ENCODE measurements at places on chromosomes 3 and 15.

GRCh38 chr15:25778161-25778560 is 85.0 kb downstream of the ATP10A start:
- DNase-seq = no peak
- no peak overlapping the region for H3K27ac ChIP-seq
- peaks cover 15% of the 10 kb centered on the region for H3K36me3 ChIP-seq
- H3K27me3 ChIP-seq = no peaks in the 10 kb centered on the region

- peaks cover 3% of the 10 kb centered on the region for H3K27me3 ChIP-seq
- no peak overlapping the region for H3K4me3 ChIP-seq
- H3K27ac ChIP-seq = no peak overlapping the region
- H3K4me1 ChIP-seq = peaks cover 4% of the 10 kb centered on the region
- H3K36me3 ChIP-seq = no peaks in the 10 kb centered on the region
Measured at GRCh38 chr3:40382617-40382979, 4.4 kb upstream of the ENTPD3 start.

DNA sequence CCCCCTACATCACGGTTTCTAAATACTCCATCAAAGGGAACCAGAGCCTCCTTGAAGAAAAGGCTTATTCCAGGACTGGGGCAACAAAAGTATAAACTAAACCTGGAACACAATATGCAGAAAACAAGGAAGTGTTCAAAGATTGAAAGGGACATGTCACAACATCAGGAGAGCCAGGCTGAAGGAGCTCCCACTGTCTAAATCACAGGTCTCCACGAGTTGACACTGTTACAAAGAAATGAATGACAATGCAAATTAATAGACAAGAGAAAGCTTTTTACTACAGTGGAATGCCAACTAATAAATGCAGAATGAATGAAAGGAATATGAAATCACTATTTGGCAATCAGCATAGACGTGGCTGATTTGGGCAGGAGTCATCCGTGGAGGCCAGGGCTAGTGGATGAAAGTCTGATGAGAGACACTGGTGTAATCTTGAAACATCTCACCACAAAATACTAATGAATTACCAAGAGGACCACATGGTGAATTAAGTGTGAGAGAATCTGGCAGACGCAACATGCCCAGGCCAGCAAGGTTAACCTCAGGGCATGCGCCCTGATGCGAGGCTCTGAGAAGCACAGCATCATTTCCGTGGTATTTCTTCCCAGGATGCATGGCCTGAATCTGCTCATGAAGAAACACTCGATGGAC is 123.8 kb upstream of the TJP1 start:
- DNase-seq = no peak
- H3K27me3 ChIP-seq = no peaks in the 10 kb centered on the region
- no peak overlapping the region for H3K27ac ChIP-seq

DNA sequence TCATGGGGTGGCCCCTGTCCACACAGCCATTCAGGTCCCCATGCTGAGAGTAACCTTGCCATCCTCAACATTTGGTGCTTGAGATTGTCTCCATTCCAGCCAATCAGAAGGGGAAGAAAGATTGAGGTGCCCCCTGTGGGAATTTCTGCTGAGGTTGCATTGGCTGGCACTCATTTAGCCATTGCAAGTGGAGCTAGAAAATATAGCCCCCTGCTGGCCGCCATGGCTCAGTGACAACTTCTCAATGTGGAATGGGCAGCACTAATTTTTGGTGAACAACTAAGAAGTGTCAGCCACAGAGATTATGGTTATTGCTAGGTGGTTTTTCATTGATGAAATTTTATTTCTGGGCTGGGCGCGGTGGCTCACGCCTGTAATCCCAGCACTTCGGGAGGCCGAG is 22.0 kb downstream of the COL6A6 start:
- no peak for DNase-seq
- no peak overlapping the region for H3K4me3 ChIP-seq
- no peaks in the 10 kb centered on the region for H3K4me1 ChIP-seq
- no peaks in the 10 kb centered on the region for H3K27me3 ChIP-seq
- H3K36me3 ChIP-seq = no peaks in the 10 kb centered on the region

DNA sequence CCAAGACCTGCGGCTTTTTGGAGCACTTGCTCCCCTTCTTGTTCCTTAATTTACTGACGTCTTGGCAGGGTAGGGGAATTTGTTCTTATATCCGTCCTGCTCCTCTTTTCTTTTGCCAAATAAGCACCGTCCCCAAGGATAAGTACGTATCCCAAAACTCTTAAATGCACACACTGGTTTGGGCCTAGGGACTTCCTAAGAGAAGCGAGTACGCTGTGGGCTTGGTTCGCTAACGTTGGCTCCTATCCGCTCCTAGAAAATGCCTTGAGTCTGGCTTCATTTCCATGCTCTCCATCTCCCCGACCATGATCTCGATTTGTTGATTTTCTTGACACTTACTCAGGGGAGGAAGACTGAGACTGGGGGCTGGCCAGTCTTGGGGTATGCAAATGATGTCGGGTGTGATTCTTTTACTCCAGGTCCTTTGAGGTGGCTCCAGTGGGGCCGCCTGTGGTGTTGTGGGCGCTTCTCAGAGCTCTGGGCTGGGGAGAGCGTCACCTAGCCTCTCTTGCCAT is 1.3 kb downstream of the MYRIP start:
- peaks cover 5% of the 10 kb centered on the region for H3K27me3 ChIP-seq
- H3K4me3 ChIP-seq = no peak overlapping the region
- no peak overlapping the region for H3K27ac ChIP-seq
- no peak for DNase-seq

DNA sequence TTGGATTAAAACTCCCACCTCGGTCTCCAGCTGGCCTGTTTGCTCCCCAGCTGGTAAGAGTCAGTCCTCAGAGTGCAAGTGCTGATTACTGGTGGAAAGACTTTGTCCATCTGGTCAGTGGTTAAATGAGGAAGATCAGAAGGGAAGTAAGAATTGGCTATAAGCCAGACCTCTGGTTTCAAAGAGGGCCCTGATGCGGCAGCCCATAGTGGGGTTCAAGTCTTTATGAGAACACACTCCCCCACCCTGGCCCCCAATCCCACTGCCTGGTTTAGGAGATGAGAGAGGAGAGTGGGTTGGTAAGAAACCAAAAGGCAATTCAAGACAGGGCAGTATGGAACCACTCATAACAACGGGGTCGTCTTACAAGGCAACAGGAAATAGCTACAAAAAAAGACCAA is 65.0 kb downstream of the FRMD4B start:
- no peaks in the 10 kb centered on the region for H3K36me3 ChIP-seq
- H3K4me1 ChIP-seq = no peaks in the 10 kb centered on the region
- no peaks in the 10 kb centered on the region for H3K27me3 ChIP-seq
- H3K4me3 ChIP-seq = no peak overlapping the region
- no peak overlapping the region for H3K27ac ChIP-seq

DNA sequence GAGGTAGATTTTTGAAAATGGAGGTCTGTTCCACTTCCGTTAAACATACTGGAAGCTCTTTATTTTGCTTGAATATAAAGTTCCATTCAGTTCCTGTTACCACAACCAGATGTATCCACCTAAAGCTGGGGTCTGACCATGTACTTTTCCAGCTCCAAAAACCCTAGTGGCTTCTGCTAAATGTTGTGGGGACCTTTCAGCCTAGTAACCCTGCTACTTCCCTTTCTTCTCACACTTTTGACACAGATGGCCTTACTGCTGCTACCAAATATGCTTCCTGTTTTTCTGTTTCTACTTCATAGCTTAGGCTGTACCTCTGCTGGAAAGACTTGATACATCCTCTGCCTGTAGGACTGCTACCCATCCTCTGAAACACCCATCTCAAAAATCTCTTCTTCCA is 87.8 kb downstream of the COL6A6 start:
- H3K27me3 ChIP-seq = no peaks in the 10 kb centered on the region
- no peak for DNase-seq
- H3K27ac ChIP-seq = no peak overlapping the region
- no peaks in the 10 kb centered on the region for H3K4me1 ChIP-seq
- H3K4me3 ChIP-seq = no peak overlapping the region

GRCh38 chr15:48862705-48863104 is 15.2 kb upstream of the EID1 start:
- no peak for DNase-seq
- H3K27me3 ChIP-seq = no peaks in the 10 kb centered on the region
- no peaks in the 10 kb centered on the region for H3K36me3 ChIP-seq
- no peak overlapping the region for H3K4me3 ChIP-seq
- no peak overlapping the region for H3K27ac ChIP-seq
- H3K4me1 ChIP-seq = no peaks in the 10 kb centered on the region

DNA sequence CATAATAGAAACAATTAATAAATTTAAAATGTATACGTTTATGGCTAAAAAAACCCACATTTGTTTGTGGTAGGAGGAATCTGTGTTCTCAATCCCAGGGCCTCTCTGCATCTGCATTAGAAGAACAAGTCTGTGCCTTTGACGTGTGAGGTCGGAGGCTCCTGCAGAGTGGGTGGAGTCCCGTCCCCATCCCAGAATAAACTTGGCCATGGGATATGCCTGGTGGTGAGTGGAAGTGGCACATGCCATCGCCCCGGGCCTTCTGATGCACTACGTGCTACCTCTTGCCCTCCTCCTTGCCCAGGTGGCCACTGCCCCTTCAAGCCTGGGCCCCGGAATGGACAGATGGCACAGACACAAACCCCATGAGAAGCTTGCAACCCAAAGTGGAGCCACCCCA is 131.1 kb upstream of the NSMCE3 start:
- no peaks in the 10 kb centered on the region for H3K36me3 ChIP-seq
- no peaks in the 10 kb centered on the region for H3K27me3 ChIP-seq
- no peaks in the 10 kb centered on the region for H3K4me1 ChIP-seq
- no peak overlapping the region for H3K27ac ChIP-seq

DNA sequence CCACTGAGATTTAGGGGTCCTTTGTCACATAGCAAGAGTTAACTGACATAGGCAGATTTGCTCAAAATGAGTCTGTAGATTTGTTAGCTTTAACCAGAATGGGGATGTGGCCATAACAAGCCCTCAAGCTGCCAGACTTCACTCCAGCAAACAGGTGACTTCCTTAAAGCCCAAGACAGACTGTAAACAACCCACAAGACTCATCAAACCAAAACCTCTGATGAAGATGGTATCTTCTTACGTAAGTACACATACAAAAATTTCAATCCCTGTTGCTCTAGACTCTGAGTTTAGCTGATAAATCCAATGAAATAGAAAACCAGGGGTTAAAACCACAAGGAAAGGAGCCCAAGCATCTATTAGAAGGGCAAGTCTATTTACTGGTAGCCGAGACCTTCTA is 18.2 kb upstream of the ZBTB20 start:
- H3K4me3 ChIP-seq = no peak overlapping the region
- H3K36me3 ChIP-seq = no peaks in the 10 kb centered on the region
- peak; percentile 25 for DNase-seq
- H3K4me1 ChIP-seq = peaks cover 28% of the 10 kb centered on the region
- H3K27ac ChIP-seq = peak overlapping the region; percentile 62

GRCh38 chr3:52470920-52471319 is 15.5 kb downstream of the NISCH start:
- H3K36me3 ChIP-seq = peaks cover 55% of the 10 kb centered on the region
- DNase-seq = no peak
- H3K4me1 ChIP-seq = no peaks in the 10 kb centered on the region
- no peaks in the 10 kb centered on the region for H3K27me3 ChIP-seq
- no peak overlapping the region for H3K27ac ChIP-seq
- no peak overlapping the region for H3K4me3 ChIP-seq

DNA sequence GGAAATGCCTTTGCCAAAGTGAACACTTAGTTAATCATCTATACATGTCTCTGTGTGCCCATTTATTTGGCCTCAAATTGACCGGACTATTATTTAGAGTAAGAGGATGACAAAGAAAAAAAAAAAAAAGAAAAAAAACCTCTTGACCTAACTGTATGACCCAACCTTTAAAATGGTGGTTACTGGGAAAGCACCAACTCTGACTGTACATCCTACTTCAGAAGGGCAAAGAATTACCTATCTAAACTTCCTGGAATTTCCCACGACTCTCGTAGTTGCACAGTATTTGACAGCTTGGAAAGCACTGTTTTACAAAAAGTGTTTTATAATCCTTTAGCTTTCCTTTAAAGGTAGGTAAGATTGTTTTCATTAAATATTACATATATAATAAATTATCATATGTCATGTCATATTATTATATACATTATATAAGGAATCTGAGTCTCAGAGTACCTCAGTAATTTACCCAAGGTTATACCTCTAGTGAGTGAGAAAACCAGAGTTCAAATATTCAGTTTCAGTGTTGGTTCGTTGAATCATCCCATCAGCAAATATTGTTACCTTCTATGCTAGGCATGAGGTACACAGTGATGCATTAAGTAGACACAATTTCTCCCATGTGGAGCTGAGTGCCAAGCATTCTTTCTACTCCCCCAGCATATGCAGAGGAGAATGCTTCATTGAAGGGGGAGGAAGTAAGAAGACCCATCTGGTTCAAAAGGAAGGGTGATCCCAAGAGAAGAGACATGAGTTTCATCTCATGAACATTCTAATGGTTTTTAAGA is 5.0 kb downstream of the BCL2A1 start:
- peaks cover 20% of the 10 kb centered on the region for H3K4me1 ChIP-seq
- no peaks in the 10 kb centered on the region for H3K36me3 ChIP-seq
- H3K27ac ChIP-seq = peak overlapping the region; percentile 41
- DNase-seq = no peak

GRCh38 chr15:42118650-42119445 is 24.5 kb upstream of the PLA2G4D start:
- H3K4me3 ChIP-seq = no peak overlapping the region
- H3K27ac ChIP-seq = no peak overlapping the region
- no peaks in the 10 kb centered on the region for H3K36me3 ChIP-seq
- H3K27me3 ChIP-seq = no peaks in the 10 kb centered on the region
- no peaks in the 10 kb centered on the region for H3K4me1 ChIP-seq

DNA sequence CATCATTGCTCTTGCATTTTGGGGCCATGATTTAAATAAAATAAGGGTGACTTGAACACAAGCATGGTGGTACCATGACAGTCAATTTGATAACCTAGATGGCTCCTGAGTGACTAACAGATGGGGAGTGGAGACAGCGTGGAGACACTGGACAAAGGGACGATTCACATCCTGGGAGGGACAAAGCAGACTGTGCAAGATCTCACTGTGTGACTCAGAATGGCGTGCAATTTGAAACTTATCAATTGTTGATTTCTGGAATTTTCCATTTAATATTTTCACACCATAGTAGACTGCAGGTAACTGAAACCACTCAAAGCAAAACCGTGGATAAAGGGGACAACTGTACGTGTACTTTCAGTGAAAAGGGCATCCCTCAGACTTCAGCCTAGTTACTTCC is 25.5 kb downstream of the MCCC1 start:
- DNase-seq = no peak
- no peaks in the 10 kb centered on the region for H3K4me1 ChIP-seq
- H3K27me3 ChIP-seq = no peaks in the 10 kb centered on the region
- no peak overlapping the region for H3K27ac ChIP-seq
- H3K4me3 ChIP-seq = no peak overlapping the region
- peaks cover 26% of the 10 kb centered on the region for H3K36me3 ChIP-seq

- DNase-seq = no peak
- H3K27ac ChIP-seq = no peak overlapping the region
- H3K27me3 ChIP-seq = no peaks in the 10 kb centered on the region
- H3K36me3 ChIP-seq = no peaks in the 10 kb centered on the region
Measured at GRCh38 chr15:81361891-81362290, 12.1 kb downstream of the TMC3 start.

Data from effector memory CD4-positive, alpha-beta T cell (primary cell).